ENCODE measurements at places on chromosomes 6 and 20.

DNA sequence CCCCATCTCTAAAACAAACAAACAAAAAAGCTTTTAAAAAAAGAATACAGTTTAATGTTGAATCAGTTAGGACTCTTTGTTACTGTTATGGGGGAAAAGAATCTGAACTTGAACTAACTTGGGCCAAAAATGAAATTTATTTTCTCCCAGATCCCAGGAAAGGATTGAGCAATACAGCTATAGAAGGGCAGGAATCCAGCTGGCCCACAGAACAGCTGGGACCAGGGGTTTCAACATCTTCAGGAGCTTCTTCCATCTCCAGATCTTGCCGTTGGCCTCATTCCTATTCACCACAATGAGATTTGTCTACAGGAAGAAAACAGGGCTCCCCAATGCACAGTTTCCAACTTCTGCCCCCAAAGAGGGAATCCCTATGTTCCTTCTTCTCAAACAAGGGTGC lies 43.2 kb upstream of the AKAP12 start:
- DNase-seq = no peak

DNA sequence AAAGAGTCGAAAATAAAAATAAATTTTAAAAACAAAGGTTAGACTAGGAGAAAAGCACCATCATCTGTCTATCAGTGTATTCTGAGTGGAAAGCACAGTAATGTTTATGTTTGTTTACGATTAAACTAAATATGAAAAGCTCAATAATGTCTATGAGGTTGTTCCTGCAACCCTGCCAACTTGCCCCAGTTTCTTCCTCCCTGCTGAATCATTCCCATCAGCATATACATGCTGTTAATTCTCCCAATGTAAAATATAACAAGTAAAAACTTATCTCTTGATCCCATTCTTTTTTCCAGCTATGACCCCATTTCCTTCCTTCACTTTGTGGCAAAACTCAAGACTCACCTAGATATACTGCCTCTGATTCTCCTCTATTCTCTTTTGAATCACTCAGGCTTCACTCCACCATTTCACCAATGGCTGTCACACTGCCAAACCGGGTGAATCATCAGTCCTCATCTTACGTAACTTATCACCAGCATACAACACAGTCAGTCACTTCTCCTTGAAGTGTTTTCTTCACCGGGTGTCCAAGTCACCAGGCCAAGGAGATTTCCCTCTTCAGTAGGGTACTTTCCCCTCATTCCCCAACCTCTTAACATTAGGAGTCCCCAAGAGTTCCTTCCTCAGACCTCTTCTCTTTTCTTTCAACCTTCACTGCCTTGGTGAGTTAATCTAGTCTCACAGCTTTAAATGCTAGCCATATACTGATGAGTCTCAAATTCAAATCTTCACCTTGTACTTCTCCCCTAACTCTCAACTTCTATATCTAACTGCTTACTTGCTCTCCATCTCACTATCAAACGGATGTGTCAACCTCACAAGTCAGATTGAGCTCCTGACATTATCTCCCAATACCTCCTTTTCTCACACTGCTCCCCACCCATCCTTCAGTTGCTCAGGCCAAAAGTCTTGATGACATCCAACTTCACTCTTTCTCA lies 6.2 kb downstream of the TMEM242 start:
- no peak for DNase-seq

- no peak for DNase-seq
These were observed 30.4 kb downstream of the SERPINB9 start for GRCh38 chr6:2872423-2873358.

- no peak for DNase-seq
These were observed 100.1 kb upstream of the ADTRP start for GRCh38 chr6:11878735-11879134.

- no peak for DNase-seq
These were observed 14.6 kb upstream of the ZMYND8 start for GRCh38 chr20:47370850-47371782.

DNA sequence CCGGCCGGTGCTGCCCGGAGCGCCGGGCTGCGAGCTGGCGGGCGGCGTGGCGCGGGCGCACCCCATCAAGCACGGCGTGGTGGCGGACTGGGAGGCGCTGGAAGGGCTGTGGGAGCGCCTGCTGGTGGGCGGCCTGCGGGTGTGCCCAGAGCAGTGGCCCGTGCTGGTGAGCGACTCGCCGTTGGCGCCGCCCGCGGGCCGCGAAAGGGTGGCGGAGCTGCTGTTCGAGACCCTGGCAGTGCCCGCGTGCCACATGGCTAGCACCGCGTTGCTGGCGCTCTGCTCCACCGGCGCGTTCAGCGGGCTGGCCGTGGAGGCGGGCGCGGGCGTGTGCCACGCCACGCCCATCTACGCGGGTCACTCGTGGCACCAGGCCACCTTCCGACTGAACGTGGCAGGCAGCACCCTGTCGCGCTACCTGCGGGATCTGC lies 517 bp downstream of the ACTL10 start:
- DNase-seq = no peak

DNA sequence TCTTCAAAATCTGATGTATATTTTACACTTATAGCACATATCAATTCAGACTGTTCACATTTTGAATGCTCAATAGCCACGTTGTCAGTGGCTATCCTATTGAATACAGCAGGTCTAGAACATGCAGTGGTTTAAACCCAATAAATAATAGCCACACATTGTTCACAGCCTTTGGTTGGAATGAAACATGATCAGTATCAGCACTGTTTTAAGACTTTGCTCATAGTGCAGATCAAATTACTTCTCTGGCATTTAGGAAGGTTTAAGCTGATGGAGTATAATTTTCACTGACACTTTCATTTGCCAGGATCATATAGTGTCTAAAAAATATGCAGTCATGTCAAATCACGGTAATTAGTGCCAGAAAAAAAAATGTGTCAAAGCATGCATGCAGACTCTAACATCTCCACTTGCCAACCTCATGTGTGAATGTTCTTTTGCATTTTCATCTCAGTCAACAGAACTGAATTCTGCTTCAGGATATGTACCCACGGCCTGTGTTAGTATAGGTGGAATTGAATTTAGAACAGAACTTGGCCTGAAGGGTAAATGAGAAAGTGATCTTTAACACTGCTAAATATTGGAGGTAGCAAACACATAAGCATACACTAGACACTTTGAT lies 184.1 kb downstream of the SLC24A3 start:
- no peak for DNase-seq

DNA sequence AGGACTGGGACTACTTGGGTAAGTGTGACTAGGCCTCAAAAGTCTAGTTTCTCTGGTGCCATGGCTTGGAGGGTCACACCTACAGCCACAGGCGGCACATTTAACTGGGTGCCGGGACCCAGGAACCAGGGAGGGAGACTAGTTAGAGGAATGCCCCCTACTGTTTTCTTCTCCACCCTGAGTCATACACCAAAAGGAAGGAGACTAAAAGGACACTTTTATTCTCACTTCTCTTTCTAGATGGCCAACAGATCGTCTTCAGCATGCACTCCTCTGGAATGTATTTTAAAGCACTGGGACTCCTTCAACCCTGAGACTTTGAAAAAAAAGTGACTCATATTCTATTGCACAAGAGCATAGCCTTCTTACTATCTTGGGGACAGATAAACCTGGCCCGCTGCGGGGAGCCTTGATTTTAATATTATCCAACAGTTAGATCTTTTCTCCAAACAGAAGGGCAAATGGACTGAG lies 33.4 kb downstream of the PLN start:
- DNase-seq = no peak

DNA sequence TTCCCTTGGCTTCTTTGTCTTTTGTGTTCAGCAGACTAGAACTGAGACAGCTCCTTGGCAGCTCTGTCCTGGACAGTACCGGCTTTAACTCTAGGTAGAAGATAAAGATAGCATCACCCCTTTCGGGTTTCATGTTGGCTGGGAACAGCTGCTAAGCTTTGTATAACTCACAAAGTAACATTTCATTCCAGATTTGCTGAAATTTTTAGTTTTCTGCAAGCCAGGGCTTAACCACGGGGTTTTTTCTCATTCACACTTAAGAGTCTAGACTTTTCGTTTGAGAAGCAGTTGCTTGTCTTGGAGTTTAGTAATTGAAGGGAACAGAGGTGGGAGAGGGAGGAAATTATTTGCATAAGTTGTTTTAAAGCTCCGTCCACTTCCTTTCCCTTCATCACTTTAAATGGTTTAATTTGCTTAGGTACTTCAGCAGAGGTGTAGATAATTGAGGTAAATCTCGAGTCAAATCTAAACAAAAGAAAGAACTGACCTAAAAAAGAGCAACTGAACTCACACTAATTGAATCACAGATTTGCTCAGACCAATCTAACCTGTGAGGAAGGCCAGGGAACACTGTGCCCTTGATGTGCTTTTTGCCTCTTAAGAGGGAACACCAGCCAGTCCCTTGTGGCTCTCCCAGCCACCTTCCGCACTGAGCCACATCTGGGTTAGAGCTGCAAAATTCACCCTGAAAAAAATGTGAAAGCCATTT lies 48.3 kb downstream of the RREB1 start:
- no peak for DNase-seq

DNA sequence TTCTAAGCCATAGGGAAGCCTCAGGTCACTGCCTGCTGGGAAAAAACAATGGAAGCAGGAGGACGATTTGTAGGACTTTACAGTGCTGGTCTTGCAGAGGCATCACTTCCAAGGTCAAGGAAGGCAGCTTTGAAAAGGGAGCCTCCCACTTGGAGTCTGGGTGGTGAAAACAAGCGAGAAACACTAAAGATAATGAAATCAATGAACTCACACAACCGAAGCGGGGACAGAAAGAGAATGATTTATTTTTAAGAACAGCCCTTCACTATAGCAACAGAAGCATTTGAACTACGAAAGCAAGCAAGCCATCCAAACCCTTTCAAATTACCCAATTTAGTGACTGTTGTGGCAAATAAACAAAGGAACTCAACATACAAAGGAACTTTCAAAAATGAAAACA lies 227.5 kb downstream of the THBS2 start:
- DNase-seq = no peak

DNA sequence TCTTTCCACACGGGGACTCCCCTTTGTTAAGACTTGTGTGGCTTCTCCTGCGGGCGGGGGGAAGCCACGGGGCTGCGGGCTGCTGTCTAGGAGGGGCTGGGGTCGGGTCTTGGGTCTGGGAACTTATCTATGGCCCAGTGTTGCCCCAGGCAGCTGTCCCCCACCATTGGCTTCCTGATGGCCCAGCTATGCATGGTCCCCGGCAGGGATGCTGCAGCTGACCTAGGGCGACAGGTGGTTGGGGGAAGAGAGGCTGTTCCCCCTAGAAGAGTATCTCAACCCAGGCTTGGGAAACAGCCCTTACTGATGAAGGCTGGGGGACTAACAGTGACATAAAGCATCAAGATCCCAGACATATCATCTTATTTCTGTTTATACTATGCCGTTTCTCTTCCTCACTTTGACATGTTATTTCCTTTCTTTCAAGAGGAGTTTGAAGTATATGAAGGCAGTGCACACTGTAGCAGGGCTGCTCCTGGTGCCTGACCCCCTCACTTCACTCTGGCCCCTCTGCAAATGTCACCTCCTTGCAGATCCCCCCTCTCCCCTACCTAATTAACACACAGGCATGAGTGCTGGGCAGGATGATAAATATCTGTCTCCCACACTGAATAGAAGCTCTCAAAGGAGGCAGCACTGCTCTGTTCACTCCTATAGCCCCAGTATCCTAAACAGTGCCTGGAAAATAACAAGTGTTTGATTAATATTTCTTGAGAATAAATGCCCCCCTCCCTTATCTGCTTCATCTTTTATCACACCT lies 87.0 kb downstream of the HIVEP2 start:
- DNase-seq = no peak

GRCh38 chr6:52551483-52552277 lies 25.2 kb downstream of the TRAM2 start:
- DNase-seq = no peak

DNA sequence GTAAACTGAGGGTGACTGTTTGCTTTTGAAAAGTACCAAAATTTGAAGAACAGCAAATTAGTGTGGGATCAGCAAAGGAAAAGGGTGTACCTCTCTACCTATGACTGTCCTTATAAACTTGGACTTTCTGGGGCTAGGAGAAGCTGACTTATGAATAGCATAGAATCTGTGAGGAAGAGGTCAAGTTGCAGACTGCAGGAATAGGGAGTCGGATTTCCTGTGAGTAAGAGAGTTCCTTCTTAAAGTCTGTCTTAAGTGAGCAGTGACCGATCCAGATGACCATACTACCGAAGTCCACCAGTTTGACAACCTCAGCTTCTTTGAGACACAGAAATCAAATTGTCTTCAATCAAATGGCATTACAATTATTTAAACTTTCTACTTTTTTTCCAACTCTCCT lies 708.7 kb downstream of the UTRN start:
- DNase-seq = no peak

- no peak for DNase-seq
These were observed at the start of gene PI3 for GRCh38 chr20:45174434-45175364. TSS of gene PI3 (plus strand) at chr20:45174902. CDS start at chr20:45174923, 21 bp downstream.

GRCh38 chr20:57884956-57885355 lies 175.1 kb upstream of the PMEPA1 start:
- no peak for DNase-seq

DNA sequence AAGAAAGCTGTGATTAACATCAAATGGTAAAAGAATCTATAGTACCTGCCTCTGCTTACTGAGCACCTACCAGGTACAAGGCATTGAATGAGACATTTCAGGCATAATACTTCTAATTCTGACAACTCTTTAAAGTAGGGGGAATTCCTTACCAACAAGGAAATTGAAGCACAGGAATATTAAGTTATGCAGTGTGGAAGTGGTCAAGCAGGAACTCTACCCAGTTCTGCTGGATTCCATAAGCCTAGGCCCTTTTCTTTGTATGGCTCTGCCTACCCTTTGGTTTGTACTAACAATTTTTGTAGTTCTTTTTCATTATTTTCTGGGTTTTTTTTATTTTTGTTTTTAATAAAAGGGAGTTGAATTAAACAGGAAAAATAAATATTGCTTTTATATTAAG lies 114.5 kb downstream of the MAP3K5 start:
- no peak for DNase-seq

- DNase-seq = no peak
These were observed 14.4 kb upstream of the ZNF217 start for GRCh38 chr20:53608071-53608455.

GRCh38 chr6:165799391-165800153 lies 136.5 kb upstream of the PDE10A start:
- DNase-seq = no peak

GRCh38 chr6:148883270-148883669 lies 136.4 kb downstream of the UST start:
- DNase-seq = no peak

DNA sequence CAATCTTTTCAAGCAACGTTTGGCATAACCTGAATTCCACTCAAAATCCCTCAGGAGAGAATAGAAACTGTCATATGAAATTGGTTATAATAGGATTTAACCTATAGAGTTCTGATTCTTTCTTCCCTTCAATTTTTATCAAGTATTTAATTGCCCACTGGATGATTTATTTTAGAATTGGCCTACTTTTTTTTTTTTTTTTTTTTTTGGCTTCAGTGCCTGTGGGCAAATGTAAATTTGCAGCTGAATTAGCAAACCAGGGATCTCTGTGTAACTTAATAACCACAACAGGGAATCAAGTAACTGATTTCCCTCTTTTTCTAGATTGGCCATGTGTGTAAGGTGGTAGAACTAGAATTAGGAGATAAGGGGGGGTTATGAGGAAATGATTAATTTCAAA lies 157.0 kb downstream of the SOX4 start:
- no peak for DNase-seq

All from NCI-H1694 treated with DMSO at 0.1 percent for 48 hours (cell line).